ENCODE measurements at places on chromosomes 7 and 10. TPM values are rescaled to one million over a fixed set of nuclear protein-coding genes. Genes with fewer than 3 reads are reported as not detected.

Gene LGI1
- total RNA-seq: not detected

Gene DIP2C
- 36.8 TPM for total RNA-seq

Gene DMBT1
- total RNA-seq: 0.08 TPM

Gene CUX1
- 87.1 TPM for total RNA-seq

Gene CFTR
- not detected for total RNA-seq

Gene PDZD7
- total RNA-seq: 1.9 TPM

Gene STOX1
- total RNA-seq: 1.3 TPM

Gene RASSF4
- total RNA-seq: 11.8 TPM

Gene NUPR2
- total RNA-seq: not detected

Gene MYPN
- 1.0 TPM for total RNA-seq

Gene ITGB8
- 1.5 TPM for total RNA-seq

Gene CELF2
- total RNA-seq: 33.8 TPM

- H3K36me3 ChIP-seq: peaks cover 18% of the 10 kb centered on the region
- no peak overlapping the region for H3K4me3 ChIP-seq
- no peak overlapping the region for H3K27ac ChIP-seq
- DNase-seq: no peak
- peaks cover 15% of the 10 kb centered on the region for H3K27me3 ChIP-seq
- peaks cover 3% of the 10 kb centered on the region for H3K4me1 ChIP-seq
Measured at GRCh38 chr7:143354965-143355364, 7.5 kb downstream of the FAM131B start.

DNA sequence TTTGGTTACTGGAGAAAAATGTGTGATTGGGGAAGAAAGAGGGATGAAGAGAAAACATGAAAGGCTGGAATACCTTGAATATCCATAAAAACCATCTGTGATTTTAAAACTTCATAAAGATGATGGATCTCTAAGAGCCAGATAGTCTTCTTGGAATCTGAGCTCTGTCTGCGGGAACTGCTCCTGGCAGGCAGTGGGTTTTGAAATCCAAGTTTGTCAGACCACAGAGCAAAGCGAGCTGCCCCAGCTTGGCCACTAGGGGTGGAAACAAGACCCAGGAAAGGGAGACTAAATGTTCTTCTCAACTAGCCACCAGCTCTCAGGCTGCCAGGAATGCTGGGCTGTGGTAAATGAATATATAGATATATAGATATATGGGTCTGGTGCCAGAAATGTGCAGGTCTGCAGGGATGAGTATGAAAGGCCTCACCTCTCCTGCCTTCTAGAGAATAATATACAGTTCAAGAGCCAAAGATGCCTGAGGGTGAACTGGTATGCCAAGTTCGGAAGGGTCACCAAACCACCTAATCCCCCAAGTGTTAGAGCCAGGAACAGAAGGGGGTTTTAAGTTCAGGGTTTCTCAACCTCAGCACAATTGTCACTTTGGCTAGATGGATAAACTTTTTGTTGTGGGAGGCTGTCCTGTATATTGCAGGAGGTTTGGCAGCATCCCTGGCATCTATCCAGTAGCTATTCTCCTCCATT is 208.8 kb downstream of the KCNMA1 start:
- peaks cover 31% of the 10 kb centered on the region for H3K4me1 ChIP-seq
- H3K36me3 ChIP-seq: no peaks in the 10 kb centered on the region
- H3K27me3 ChIP-seq: no peaks in the 10 kb centered on the region
- H3K27ac ChIP-seq: no peak overlapping the region

GRCh38 chr7:33325754-33326484 is 196.6 kb downstream of the BBS9 start:
- H3K4me3 ChIP-seq: no peak overlapping the region
- H3K36me3 ChIP-seq: peaks cover 11% of the 10 kb centered on the region
- no peak for DNase-seq
- no peaks in the 10 kb centered on the region for H3K27me3 ChIP-seq
- no peaks in the 10 kb centered on the region for H3K4me1 ChIP-seq

GRCh38 chr7:47478926-47479711 is 102.8 kb downstream of the TNS3 start:
- H3K27ac ChIP-seq: no peak overlapping the region
- peaks cover 68% of the 10 kb centered on the region for H3K4me1 ChIP-seq
- no peak for DNase-seq
- no peak overlapping the region for H3K4me3 ChIP-seq
- H3K27me3 ChIP-seq: no peaks in the 10 kb centered on the region
- H3K36me3 ChIP-seq: no peaks in the 10 kb centered on the region

- no peaks in the 10 kb centered on the region for H3K27me3 ChIP-seq
- DNase-seq: no peak
- no peak overlapping the region for H3K4me3 ChIP-seq
- peaks cover 8% of the 10 kb centered on the region for H3K4me1 ChIP-seq
- H3K36me3 ChIP-seq: no peaks in the 10 kb centered on the region
Measured at GRCh38 chr10:66828957-66829356, 96.9 kb upstream of the LRRTM3 start.

- DNase-seq: no peak
- no peaks in the 10 kb centered on the region for H3K4me1 ChIP-seq
- H3K27ac ChIP-seq: no peak overlapping the region
- H3K36me3 ChIP-seq: no peaks in the 10 kb centered on the region
Measured at GRCh38 chr10:124516181-124516580, 54.6 kb downstream of the LHPP start.

- H3K4me3 ChIP-seq: no peak overlapping the region
- DNase-seq: no peak
- no peak overlapping the region for H3K27ac ChIP-seq
Measured at GRCh38 chr10:30858499-30858898, 173.2 kb downstream of the ZNF438 start.

DNA sequence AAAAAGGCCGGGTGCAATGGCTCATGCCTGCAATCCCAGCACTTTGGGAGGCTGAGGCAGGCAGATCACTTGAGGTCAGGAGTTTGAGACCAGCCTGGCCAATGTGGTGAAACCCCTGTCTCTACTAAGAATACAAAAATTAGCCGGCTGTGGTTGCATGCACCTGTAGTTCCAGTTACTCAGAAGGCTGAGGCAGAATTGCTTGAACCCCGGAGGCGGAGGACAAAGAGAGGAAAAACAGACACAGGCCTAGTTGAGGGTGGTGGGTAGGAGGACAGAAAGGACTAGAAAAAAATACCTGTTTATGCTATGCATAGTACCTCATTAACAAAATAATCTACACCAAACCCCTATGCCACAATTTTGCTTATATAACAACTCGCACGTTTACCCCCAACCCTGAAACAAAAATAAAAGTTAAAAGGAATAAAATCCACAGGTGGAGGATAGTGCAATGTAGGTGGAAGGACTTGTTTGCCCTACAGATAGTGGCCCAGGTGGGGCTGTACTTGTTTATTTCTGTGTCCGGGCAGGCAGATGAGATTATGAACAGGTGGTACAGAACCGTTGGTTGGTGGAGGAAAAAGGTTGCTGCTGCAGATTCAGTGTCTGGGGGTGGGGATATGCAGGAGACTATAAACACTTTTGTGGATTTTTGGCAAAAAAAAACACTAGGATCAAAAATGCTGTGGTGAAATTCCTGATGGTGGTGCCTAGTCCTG is 5.1 kb downstream of the ZNF680 start:
- peaks cover 15% of the 10 kb centered on the region for H3K36me3 ChIP-seq
- no peak overlapping the region for H3K4me3 ChIP-seq
- H3K27ac ChIP-seq: peak overlapping the region; percentile 65

DNA sequence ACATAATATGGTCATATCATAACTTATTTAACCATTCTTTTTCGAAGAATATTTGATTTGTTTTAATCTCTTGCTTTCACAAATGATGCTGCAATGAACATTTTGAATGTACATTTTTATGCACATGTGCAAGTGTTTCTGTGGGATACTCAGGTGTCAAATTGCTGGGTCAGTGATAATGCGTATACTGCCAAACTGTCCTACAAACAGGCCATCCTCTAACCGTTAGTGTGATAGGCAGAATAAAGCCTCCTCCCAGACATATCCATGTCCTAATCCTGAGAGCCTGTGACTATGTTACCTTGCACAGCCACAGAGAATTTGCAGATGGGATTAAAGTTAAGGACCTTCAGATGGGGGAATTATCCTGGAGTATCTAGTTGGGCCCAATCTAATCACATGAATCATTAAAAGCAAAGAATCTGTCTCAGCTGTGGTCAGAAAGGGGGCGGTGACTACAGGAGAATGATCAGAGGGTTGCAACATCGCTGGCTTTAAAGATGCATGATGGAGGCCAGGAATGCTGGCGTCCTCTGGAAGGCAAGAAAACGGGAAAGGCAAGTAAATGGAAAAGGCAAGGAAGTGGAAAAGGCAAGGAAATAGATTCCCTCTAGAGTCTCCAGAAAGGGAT is 46.7 kb downstream of the FZD1 start:
- DNase-seq: no peak
- H3K27ac ChIP-seq: no peak overlapping the region
- no peaks in the 10 kb centered on the region for H3K27me3 ChIP-seq
- no peaks in the 10 kb centered on the region for H3K36me3 ChIP-seq
- peaks cover 6% of the 10 kb centered on the region for H3K4me1 ChIP-seq

- H3K27me3 ChIP-seq: no peaks in the 10 kb centered on the region
- H3K4me1 ChIP-seq: peaks cover 26% of the 10 kb centered on the region
- no peak overlapping the region for H3K4me3 ChIP-seq
- no peak for DNase-seq
- H3K27ac ChIP-seq: no peak overlapping the region
- no peaks in the 10 kb centered on the region for H3K36me3 ChIP-seq
Measured at GRCh38 chr7:116337800-116338199, 127.5 kb downstream of the TES start.

DNA sequence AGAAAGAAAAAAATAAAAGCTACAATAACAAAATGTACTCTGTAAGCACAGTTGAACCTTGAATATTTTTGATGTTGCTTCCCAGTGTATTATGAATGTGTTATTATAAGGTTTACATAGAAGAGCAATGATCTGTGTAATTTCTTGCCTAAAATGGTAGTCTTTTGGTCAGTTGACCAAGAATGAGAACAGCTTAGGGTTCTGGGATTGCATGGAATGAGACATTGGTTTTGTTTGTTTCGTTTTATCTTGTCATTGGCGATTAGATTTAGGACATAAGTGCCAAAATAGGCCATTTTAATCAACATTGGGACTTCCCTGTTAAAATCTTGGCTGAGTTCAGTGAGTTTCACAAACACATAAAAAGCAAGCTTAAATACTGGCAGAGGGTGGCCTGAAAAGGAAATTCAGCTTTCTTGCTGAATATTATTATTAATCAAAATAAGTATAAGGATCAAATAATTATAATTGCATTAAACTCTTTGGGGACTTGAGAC is 49.1 kb upstream of the GLCCI1 start:
- H3K36me3 ChIP-seq: no peaks in the 10 kb centered on the region
- H3K4me3 ChIP-seq: no peak overlapping the region
- no peaks in the 10 kb centered on the region for H3K27me3 ChIP-seq
- H3K27ac ChIP-seq: no peak overlapping the region
- DNase-seq: no peak

- H3K4me1 ChIP-seq: peaks cover 22% of the 10 kb centered on the region
- no peaks in the 10 kb centered on the region for H3K27me3 ChIP-seq
- no peak overlapping the region for H3K4me3 ChIP-seq
- no peaks in the 10 kb centered on the region for H3K36me3 ChIP-seq
Measured at GRCh38 chr10:77936697-77937567, 10.4 kb upstream of the DLG5 start.

DNA sequence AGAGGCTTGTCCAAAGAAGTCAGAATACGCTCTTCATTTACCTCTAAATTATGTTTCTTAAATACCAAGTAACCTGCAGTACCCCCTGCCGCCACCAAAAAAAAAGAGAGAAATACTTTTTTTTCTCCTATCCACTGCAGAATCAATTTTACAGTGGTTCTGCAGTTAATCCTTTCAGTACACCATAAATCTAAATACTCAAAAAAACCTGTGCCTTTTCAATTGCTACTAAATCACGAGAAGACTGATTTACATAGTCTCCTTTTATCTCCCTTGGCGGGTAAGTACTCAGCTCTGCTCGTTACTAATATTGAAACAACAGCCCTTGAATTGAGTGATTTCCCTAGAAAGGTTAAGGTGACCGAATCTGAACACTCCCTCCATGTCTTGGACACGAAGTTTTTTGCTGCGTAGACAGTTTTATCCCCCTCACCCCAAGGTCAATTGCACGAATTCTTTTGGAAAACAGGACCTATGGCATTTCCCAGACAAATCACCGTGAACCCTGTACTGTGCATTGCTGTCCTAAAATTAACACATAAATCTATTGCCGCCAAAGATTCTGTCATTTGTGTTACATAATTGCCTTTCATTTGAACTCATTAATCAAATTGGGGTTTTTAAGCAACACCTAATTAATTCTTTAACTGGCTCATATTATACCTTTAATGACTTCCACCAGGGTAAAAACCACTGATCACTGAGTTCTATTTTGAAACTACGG is 512 bp upstream of the VIM start:
- H3K4me3 ChIP-seq: peak overlapping the region; percentile 93
- peaks cover 35% of the 10 kb centered on the region for H3K4me1 ChIP-seq
- H3K27me3 ChIP-seq: no peaks in the 10 kb centered on the region
- peaks cover 22% of the 10 kb centered on the region for H3K36me3 ChIP-seq
- no peak for DNase-seq

DNA sequence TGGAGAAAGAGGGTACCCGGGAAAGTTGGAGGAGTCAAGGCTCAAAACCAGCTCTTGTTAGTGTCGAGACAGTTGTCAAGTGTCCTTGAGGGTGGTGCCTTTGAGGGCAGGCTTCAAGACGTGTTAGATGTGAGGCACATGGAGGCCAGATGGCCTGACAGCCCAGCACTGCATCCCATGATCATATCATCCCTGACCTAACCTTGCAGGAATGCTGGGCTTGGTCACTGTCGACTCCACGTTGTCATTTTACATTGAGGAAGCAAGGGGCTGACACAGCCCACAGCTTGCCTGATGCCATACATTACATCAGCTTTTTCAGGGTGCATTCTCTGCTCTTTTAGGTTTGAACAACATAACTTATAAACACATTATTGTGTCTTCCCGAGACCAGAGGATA is 114.1 kb downstream of the ABCA13 start:
- H3K36me3 ChIP-seq: no peaks in the 10 kb centered on the region
- H3K4me3 ChIP-seq: no peak overlapping the region
- peaks cover 15% of the 10 kb centered on the region for H3K27me3 ChIP-seq
- DNase-seq: no peak
- peaks cover 2% of the 10 kb centered on the region for H3K4me1 ChIP-seq
- no peak overlapping the region for H3K27ac ChIP-seq

DNA sequence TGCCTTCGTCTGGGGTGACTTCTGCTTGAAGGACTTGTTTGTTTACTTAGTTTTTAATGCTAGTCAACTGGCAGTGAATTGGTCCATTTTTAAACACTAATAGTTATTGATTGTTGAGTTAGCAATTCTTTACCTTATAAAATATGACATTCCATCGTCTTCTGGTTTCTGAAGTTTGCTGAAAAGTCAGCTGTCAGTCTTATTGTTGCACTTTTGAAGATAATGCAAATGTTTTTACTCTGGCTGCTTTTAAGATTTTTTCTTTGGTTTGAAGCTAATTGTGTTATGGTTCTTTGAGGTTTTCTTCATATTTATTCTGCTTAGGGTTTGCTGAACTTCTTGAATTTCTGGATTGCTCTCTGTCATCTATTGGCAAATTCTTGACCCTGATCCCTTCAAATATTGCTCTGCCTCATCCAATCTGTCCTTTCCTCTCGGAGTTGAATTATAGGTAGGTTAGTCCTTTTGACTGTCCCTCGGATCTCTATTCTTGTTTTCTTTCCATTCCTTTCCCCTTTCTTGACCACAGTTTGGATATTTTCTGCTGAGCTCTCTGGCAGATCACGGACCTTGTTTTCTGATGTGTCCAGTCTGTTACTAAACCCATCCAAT is 24.2 kb downstream of the MGMT start:
- no peak for DNase-seq
- no peak overlapping the region for H3K27ac ChIP-seq
- no peak overlapping the region for H3K4me3 ChIP-seq

- H3K27me3 ChIP-seq: peaks cover 45% of the 10 kb centered on the region
- H3K27ac ChIP-seq: no peak overlapping the region
- H3K4me3 ChIP-seq: no peak overlapping the region
- H3K4me1 ChIP-seq: peaks cover 3% of the 10 kb centered on the region
Measured at GRCh38 chr10:42864575-42864974, 82.0 kb downstream of the BMS1 start.

Data from osteocyte (in vitro differentiated cells).